Bronchial smooth muscle cell (primary cell): ENCODE measurements at places on chromosomes 6 and 20. TPM values are rescaled to one million over a fixed set of nuclear protein-coding genes. Genes with fewer than 3 reads are reported as not detected.

The GHRH gene
- not detected in 2 replicates for total RNA-seq

The GSTA2 gene
- not detected in 2 replicates for total RNA-seq

The TAP1 gene
- 31.8 and 34.8 TPM in 2 replicates for total RNA-seq

The COL11A2 gene
- 0.16 and 0.17 TPM in 2 replicates for total RNA-seq

The LTB gene
- total RNA-seq = not detected in 2 replicates

The XKR7 gene
- total RNA-seq = not detected in 2 replicates
